ENCODE measurements at places on chromosomes 11 and 22.

GRCh38 chr22:46224044-46224897 is 25.8 kb downstream of the CDPF1 start:
- DNase-seq, result no peak

DNA sequence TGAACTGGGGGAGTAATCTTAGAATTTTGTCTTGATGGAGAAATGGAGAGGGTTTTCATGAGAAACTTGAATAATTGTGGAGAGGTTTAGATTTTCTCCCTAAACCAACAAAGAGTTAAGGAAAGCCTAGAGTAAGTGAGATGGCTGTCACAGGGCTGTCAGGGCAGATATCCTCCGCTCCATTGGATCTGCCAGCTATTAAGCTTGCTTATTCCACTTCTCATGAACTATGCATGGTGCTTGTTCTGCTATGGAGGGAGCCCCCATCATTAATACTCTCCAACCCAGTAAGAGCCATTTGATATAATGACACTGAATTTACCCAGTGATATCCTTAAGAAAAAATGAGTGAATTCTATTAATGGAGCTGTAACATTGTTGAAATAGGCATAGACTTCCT is 342.8 kb upstream of the MTNR1B start:
- DNase-seq, result no peak

DNA sequence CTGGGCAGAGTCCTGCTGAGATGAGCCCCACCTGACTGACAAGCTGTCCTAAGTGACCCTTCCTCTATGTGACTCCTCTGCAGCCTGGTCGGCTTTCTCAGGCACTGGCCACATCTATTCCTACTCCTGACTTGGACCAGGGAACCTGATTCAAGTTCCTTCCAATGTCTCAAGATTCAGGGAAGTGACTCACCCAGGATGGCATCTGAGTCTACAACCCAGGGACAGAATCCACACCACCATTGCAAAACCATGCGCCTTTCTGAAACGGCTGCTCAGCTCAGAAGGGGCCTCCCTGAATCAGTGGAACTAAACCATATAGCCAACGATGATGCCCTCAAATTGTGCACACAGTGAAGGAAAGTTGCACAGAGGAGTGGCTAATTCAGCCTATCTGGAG is 63.9 kb upstream of the CSNK2A3 start:
- DNase-seq, result no peak

DNA sequence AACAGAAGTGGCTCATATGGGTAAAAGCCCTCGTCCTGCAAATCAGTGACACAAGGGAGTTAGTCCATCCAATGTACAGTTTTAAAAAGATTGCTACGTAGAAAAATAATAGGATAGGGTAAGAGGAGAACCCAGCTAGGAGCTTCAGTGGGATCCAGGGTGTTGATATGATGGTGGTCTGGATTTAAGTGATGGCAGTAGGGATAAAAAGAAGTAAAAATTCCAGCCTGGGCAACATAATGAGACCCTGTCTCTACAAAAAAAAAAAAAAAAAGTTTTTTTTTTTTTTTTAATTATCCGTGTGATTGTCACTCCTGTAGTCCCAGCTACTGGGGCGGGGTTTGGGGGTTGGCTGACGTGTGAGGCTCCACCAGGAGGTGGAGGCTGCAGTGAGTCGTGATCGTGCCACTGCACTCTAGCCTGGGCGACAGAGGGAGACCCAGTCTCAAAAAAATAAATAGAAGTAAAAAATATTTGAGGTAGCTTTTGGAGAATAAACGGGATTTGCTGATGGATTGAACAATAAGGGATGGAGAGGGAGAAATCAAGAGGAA is 7.0 kb upstream of the L3MBTL2 start:
- no peak for DNase-seq

DNA sequence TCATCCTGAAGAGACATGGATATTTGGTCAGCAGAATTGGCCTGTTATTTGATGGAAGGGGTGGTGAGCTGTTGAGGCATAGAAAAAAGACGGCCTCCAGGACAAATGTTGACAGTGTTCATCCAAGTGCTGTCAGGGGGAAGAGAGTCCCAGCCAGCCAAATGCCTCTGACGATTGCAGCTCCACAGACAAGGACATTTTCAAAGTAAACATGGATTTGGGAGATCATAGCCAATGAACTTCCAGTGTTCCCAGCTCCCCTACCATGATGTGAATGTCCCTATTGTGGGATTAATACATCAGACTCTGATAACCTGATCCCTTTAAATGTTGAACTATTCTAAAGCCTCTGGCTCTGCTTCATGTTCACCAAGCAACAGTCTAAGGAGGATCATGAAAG is 31.2 kb upstream of the PSMA1 start:
- no peak for DNase-seq

GRCh38 chr11:74443071-74443864 is 24.1 kb downstream of the KCNE3 start:
- peak; percentile 20 for DNase-seq

- DNase-seq, result peak; percentile 29
Measured at GRCh38 chr11:628056-628455, 1.1 kb upstream of the SCT start.

DNA sequence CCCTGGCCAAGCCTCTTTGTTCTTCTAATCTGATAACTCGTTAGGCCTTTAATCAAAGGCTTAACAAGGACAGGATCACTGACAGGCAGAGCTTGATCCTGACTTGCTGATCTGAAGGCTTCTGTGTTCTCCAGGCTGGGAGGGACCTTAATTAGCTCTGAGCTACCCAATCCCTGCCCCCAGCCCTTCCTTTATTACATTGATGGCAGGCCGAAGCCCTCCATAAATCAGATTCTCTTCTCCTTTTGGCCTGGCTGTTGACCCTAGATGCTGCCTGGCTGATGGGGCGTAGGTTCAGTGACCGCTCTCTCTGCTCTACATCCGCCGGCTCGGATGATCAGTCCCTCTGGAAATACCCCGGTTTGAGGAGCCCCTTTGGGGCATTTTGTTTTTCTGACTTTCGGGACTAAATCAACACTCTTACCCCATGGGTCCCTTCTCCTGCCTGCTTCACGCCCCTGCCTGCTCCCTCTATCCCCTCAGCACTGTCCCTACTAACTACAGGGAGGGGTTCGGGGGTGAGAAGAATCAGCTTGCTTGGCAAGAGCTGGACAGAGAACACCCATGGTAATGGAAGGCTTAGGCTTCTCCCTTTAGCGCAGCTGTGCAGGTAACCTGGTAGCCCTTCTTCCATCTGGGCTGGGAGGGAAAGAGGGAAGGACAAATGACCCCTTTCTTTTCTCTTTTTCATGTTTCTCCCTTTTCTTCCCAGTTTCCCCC is 10.0 kb upstream of the RRM1 start:
- no peak for DNase-seq

DNA sequence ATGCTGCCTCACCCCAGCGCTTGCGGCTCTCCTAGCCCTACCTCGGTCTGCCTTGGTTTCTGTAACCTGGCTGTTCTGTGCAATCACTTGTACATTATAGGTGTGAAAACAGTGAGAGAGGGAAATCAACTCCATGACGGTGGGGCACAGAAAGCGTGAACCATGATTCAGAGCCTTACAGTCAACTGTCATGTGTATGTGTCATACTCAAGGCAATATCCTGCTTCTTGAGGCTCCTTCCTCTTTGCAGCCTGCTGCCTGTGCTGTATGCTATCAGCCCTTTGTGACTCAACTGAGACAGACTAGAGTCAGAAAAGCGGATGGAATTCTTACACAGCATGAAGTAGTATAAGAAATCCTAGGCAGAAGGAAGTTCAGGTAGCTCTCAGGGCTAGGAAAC is 2.1 kb downstream of the NRIP3 start:
- no peak for DNase-seq

DNA sequence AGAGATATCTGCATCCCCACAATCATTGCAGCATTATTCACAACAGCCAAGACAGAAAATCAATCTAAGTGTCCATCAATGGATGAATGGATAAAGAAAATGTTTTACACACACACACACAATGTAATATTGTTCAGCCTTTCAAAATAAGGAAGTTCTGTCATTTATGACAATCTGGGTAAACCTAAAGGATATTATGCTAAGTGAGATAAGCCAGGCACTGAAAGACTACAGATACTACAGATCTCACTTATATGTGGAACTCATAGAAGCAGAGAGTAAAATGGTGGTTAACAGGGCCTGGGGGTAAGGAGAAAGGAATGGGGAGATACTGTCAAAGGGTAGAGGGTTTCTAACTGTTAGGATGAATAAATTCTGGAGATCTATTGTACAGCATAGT is 36.0 kb upstream of the EED start:
- DNase-seq, result no peak

DNA sequence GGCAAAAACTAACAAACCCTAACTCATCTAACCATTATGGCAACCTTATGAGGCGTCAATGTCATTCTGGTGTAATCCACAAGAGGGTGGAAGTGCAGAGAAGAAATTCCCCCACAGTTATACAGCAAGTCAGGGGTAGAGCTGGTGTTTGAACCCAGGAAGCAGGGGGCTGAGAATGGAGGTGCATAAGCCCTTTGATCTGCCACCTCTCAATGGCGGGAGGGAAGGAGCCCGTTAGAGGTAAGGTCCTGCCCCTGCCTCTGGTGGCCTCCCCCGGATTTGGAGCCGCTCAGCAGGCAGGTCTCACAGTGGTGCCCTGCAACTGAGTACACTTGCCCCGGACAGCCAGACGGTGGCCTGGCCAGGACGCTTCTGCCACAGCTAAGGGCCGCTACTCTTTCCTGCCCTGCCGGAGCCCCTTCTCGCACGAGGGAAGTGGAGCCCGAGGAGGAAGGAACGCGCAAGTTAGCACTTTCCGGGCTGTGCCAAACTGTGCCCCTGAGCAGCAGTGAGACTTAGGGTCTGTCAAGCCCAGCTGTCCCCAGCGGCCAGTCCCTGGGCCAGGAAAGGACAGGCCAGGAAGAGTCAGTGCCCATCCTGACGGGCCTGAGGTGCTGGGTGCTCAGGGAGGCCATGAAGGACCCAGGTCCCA is 1.1 kb downstream of the FXYD2 start:
- no peak for DNase-seq
